Stimulated activated CD4-positive, alpha-beta T cell treated with anti-CD3 and anti-CD28 coated beads, Interleukin-1b, Interleukin-23, amount 100 ng/mL, for 24 hours (primary cell): ENCODE measurements at places on chromosomes 5 and 9.

DNA sequence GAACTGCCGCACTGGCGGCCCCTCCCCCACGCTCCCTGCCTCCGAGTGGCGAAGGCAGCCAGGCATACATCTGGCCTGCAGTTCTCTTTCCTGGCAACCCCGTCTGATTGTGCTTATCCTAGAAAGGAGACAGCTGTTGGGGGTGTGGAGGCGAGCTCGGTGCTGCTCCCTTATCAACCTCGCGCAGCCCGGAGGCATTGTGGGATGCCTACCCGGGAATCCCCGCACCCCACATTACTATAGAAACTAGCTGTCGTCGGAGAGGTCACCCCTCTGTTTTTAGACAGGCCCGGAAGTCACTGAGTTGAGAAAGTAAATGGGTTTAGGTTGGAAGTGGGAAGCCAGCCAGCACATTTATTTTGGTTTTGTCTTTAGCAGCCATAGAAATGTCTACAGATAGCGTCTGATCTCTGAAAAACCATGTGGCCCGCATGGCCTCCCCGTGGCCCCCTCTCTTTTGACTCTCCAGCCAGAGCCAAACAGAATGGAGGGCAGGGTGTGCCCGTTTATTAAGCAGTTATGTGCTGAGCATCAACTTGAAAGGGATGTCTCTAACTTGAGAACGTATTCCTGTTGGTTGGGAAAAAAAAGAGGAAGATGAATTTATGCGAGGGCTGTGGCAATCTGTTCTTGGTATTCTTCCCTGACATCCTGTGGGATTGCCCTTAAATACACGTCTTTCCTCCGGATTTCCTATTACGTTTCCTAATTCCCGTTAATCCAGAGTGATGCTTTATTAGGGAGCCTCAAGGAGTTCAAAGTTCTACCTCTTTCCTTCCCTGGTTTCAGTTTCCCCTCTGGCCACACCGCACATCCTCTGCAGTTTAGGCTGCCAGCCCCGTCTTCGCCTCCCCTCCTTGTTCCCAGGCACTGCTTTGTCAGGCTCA lies 3.9 kb downstream of the STC2 start:
- DNase-seq = no peak

DNA sequence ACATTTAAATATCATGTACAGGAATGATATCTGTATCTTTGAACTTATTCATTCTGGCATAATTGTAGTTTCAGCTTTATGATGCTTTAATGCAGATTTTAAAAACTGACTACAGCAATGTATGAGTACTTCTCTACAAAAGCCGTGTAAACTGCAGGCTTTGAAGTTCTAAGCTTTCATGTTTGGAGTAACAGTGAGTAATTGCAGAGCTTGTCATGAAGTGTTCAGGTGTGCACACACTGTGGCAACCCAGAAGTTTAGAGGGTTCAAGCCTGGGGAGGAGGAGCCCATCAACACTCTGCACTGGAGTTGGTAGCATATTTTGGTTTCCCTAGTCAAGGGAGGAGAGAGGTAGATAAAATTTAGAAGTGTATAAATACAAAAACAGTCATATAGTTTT lies 130.9 kb downstream of the CD180 start:
- no peak for DNase-seq

DNA sequence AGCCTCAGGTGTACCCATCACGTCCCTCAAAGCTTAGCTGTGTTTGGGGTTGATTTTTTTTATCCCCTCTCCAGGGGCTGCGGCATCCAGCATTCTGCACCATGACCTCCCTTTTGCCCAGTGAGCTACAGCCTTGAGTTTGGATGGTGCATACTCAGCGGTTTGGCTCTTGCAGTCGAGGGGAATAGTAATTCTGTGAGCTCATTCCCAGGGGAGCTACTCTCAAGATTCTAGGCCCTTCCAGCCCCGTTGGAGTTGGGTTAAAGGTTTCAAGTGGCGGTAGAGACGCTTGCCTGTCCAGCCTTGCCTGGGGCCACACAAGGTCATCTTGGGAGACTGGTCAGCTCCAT lies 102.2 kb upstream of the SPRY4 start:
- DNase-seq = no peak

GRCh38 chr9:27632254-27632653 lies 59.0 kb upstream of the C9orf72 start:
- DNase-seq = no peak

DNA sequence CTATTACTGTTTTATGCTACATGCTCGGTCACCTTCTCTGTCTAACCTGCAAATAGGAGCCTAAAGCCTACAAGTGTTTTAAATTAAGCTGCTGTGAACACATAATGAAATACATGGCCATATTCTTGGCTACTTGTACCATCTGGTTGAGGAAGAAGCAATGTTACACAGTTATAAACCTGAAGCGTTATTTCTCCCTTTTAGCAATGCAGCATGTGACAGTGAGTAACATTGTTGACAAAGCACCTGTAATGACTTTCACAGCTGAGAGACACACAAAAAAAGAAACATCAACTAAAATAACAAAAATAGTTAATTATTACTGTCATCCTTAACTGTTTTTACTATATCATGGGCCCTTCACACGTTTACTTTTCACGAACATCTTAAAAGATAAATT lies 146.9 kb downstream of the RORB start:
- no peak for DNase-seq

- DNase-seq = no peak
Measured at GRCh38 chr5:31921852-31922305, 252.2 kb downstream of the GOLPH3 start.

GRCh38 chr5:88665750-88666215 lies 217.2 kb downstream of the MEF2C start:
- no peak for DNase-seq

DNA sequence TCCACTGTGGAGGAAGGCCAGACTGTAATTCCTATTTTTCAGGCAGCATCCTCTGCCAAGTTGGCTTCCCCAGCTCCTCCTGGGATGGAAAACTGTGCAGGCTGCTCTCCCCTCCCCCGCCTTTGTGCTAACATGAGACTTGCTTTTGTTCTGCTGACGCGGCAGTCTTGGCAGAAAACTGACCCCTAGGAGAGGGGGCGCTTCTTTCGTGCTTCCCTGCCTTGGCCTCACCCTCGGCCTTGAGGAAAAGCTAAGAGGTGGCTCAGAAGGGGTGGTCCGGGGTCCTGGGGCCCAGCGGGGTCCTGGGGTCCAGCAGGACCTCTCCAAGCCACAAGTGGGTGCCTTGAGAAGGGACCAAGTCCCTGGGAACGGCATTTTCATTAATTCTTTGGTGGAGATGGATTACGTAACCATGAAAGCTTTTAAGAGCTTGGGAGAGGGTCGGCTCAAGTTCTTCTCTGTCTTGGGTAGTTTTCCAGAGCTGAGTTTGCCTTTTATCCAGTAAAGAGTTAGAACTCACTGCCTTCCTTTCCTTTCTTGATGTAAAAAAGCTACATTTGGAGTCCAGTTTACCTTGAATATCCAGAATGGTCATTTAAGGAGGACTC lies 51.0 kb downstream of the SH3PXD2B start:
- no peak for DNase-seq

GRCh38 chr5:112109331-112110007 lies 309.6 kb downstream of the EPB41L4A start:
- DNase-seq = no peak

- DNase-seq = no peak
Measured at GRCh38 chr9:133877967-133878366, 114.2 kb downstream of the VAV2 start.

- peak; percentile 1 for DNase-seq
Measured at GRCh38 chr9:111661802-111662521, 557 bp downstream of the GNG10 start.

DNA sequence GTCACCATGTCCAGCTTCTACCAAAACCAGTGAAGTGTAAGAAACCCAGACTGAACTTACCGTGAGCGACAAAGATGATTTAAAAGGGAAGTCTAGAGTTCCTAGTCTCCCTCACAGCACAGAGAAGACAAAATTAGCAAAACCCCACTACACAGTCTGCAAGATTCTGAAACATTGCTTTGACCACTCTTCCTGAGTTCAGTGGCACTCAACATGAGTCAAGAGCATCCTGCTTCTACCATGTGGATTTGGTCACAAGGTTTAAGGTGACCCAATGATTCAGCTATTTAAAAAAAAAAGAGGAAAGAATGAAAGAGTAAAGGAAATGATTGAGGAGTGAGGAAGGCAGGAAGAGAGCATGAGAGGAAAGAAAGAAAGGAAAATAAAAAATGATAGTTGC lies 19.8 kb downstream of the IL7R start:
- no peak for DNase-seq

GRCh38 chr9:69818750-69819345 lies 1.8 kb upstream of the CFAP95 start:
- no peak for DNase-seq

DNA sequence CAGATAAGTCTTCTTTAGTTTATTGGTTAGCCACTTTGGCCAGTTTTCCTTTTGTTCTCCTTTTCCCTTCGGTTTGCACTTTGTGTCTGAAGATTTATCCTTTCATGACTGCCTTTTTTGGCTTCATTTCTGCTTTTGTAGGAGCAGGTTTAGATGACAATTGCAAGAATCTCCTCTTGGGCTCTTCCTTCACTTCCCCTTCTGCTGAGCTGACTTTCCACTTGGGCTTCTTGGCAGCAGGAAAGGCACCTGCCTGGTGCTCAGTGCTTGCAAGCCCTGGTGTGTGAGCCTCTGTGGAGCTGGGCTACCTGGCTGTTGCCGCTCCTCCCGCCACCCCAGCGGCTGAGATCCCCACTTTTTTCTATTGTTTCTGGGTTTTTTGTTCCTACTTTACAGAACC lies 7.3 kb downstream of the CCDC112 start:
- no peak for DNase-seq

DNA sequence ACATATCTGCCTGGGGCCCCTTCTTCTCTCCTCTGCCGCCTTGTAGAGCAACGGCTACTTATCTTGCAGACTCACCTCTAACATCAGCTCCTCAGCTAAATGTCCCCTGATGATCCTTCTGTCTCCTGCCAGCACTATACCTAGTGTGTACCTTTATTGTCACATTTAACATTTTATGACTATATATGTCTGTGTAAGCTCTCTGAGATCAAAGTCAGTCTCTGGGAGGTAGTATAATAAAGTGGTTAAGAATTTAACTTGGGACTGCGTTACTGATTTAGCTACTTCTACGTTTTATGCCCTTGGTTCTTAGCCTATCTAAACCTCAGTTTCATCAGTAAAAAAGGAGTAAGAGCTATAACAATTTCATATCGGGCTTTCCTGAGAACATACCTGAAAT lies 2.2 kb downstream of the TMED7 start:
- no peak for DNase-seq

DNA sequence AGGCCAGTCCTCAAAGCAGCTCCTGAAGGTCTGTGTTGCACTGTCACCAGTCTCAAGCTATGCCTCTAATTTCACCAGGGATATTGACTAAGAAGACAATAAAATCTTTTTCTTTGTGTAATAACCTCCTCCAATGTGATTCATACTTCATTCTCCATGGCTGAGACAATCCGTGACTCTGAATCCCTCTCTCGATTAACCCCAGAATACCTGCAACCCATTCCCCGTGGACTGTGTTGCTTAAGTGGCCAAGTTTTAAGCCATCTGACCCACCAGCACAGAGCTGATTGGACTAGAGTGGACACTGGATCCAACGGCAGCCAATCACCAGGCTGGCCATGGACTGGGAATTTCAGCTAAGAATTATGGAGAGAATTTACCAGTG lies 5.4 kb upstream of the CCIN start:
- DNase-seq = no peak

- DNase-seq = no peak
Measured at GRCh38 chr9:75851917-75852316, 38.6 kb upstream of the PCSK5 start.

DNA sequence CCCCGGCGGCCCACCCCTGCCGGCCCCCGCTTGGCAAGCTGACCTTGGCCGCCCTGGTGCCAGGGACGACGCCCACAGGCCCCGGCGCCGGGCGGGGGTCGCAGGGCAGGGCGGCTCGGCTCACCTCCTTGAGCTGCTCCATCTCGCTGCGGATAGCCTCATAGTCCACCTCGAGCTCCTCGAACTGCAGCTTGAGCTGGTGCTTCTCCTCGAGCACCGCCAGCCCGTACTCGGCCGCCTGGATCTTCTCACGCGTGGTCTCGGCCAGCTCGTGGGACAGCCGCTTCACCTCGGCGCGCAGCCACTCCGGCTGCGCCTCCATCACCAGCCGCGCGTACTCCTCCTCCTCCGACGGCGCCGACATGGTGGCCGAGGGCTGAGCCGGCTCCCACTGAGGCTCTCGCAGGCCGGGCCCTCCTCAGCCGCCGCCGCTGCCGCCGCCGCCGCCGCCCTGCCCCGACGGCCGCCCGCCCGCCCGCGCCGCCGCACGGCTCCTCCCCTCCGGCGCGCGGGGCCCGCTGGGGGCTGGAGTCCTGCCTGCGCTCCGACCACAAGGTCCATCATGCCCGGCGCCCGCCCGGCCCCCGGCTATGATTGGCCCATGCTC lies at the start of gene BICD2:
TSS of gene BICD2 (minus strand) at position 453 of the 607 bp plus-strand sequence. CDS start at position 364, 89 bp downstream.
- DNase-seq = no peak

DNA sequence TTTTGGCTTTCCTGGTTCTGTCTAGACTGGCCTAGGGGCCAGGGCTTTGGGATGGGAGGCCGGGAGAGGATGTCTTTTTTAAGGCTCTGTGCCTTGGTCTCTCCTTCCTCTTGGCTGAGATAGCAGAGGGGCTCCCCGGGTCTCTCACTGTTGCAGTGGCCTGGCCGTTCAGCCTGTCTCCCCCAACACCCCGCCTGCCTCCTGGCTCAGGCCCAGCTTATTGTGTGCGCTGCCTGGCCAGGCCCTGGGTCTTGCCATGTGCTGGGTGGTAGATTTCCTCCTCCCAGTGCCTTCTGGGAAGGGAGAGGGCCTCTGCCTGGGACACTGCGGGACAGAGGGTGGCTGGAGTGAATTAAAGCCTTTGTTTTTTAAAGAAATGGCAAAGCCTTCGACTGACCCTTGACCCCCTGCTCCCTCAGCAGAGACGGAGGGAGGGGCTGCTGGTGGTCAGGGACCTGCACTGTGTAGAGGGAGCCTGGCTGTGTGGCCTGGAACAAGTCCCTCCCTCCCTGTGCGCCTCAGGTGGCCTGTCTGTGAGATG lies 11.1 kb downstream of the FPGS start:
- DNase-seq = no peak

GRCh38 chr9:122464633-122465567 lies 12.8 kb downstream of the OR1J1 start:
- peak; percentile 22 for DNase-seq

- DNase-seq = no peak
Measured at GRCh38 chr9:88177371-88177770, 39.1 kb upstream of the SPATA31C2 start.

DNA sequence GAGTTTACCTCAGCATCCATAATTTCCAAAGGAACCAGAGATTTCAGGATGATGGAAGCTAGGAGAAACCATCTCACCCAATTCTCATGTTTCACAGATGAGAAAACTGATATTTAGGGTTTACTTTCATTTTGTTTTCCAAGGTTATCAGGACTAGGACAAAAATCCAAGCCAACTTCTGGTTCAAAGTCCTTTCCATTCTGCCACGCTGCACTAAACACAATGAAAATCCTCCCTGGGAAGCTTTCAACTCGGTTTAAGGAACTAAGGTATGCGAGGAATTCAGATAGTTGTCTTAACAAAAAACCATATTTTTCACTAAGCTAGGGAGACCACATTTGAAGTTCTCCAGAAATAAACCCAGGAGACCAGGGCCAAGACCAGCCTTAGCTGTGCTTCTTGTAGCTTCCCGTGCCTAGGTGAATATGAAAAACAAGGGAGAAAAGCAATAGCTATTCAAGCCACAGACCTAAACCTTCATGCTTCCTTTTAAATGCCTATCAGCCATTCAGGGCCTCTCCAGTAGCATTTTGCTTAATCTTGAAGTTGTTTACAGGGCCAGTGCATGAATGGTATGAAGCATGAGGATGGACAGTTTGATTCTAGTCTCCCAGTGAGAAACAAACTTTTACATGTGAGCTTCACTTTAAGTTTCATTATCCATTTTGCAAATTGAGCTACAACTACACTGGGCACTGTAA lies 167.9 kb downstream of the DENND1A start:
- no peak for DNase-seq
